ENCODE measurements at places on chromosomes 3 and 15. TPM values are rescaled to one million over a fixed set of nuclear protein-coding genes. Genes with fewer than 3 reads are reported as not detected.

DNA sequence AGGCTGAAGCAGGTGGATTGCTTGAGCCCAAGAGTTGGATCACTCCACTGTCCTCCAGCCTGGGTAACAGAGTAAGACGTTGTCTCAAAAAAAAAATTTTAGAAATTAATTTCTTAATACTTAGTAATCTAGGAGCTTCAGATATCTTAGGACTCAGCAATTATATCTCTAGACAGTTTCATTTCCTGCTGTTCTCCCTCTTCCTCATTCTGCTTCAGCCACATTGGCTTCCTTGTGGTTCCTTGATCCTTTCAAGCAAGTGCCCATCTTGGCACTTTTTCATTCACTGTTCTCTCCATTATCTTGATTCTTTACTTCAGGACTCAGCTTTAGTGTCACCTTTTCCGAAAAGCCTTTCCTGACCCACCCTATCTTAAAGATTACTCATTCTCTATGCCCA lies 22.5 kb downstream of the TMEM202 start:
- DNase-seq, result no peak

DNA sequence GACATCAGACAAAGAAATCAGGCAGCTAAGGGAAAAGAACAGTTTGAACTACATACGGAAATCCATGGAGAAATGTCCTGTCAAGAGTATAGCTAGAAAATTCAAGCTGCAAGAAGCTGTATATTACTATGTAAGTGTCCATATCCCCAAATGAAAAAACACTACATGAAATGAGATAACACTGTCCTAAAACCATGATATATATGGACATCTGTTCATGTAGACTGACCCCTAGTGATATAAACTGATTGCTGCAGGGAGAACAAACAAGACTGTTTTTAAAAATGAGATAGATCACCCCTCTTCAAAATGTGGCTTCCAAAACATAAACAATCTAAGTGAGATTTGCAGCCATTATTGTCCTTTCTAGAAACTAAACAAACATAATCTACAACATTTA lies 985.6 kb downstream of the EPHA3 start:
- DNase-seq, result no peak

DNA sequence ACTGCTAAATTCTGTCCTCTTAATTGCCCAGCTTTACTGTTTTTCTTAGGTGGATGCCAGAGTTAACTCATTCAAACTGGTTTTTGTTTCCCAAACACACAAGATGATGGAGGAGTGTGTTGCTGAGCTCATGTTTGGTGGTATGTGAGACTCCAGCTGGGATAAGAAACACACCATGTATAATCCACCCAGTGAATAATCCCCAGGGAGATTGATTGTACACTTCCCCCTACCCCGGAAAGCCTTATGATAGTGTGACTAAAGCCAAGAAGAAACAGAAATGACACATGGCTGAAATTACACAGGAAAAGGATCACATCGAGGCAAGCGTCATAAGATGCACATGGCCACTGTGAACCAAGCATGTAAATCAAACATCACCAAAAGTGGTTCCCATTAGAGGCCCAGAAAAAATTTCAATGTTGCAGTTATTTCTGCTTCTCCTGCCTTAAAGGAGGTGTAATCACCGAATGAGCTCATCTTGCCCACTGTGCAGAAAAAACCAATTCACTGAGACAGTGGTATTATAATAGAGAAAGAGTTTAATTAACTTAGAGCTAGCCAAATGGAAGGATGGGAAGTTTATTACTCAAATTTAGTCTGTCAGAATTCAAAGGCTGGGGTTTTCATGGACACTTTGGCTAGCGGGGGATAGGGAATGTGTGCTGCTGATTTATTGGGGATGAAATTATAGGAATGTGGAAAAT lies 56.7 kb upstream of the MAGI1 start:
- no peak for DNase-seq

GRCh38 chr15:35818846-35819245 lies 272.9 kb upstream of the DPH6 start:
- no peak for DNase-seq

GRCh38 chr3:121739902-121740301 lies 9.6 kb downstream of the GOLGB1 start:
- no peak for DNase-seq

GRCh38 chr3:131608741-131609140 lies 106.0 kb upstream of the MRPL3 start:
- DNase-seq, result no peak

- no peak for DNase-seq
These were observed 110.5 kb upstream of the CCDC39 start for GRCh38 chr3:180789774-180790173.

DNA sequence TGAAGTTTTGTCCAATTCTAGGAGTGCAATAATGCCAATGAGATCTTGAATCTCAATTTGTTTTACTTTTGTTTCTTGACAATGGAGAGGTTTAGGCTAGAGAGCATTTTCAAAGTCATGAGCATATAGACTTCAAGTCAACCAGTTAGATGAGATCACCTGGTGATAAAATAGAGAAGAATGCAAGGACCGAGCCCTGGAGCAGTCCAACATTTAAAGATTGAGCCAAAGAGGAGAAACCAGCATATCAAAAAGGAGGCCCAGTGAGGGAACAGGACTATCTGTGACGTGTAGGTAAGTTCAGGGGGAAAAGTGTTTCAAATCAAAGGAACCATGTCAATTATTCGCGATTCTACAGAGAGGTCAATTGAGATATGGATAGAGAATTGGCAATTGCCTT lies 1.7 kb upstream of the PIAS1 start:
- DNase-seq, result no peak

DNA sequence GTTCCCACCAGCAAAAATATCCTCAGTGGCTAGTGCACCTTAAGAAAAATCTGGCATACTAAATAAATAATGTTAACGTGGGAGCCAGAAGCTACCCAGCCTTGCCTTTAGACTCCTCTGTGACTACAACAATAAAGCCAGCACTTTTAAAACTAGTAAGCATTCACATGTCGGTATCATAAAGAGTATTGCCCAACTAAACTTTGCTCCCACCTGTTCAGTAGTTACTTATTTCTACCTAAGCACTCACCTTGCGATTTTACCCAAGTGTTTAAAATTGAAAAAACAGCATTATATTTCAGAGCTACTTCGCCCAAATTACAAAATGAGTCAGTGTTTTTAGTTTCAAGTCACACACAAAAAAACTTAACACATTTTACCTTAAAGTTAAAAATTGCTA lies 12.8 kb downstream of the ALDH1L1 start:
- DNase-seq, result no peak

GRCh38 chr3:73610493-73610892 lies 14.2 kb downstream of the PDZRN3 start:
- DNase-seq, result no peak

DNA sequence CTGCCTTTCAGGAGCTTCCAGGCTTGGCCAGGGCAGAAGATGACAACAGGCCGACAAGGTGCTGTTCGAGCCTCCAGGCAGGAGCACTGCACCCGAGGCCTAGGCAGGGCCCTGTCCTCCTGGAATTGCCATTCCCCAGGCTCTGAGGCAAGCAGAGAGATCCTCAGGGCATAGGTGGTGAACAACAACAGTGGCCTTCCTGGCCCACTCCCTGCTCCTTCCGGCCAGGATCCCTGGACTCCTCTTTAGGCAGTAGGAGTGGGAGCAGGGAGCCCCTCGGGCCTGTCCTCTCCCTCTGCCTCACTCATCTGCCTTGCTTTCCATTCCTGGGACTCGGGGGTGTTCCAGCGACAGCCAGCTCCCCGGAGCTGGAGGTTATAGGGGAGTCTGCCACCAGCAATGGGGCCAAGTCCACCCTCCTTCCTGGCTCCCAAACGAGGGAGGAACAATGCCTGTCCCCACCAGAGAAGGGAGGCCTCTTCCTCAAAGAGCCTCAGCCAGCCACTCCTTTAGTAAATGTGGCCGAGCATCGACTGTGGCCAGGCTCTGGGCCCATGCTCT lies 135.0 kb downstream of the NUP210 start:
- no peak for DNase-seq

- no peak for DNase-seq
These were observed 10.2 kb upstream of the TIPARP start for GRCh38 chr3:156664011-156664830.

DNA sequence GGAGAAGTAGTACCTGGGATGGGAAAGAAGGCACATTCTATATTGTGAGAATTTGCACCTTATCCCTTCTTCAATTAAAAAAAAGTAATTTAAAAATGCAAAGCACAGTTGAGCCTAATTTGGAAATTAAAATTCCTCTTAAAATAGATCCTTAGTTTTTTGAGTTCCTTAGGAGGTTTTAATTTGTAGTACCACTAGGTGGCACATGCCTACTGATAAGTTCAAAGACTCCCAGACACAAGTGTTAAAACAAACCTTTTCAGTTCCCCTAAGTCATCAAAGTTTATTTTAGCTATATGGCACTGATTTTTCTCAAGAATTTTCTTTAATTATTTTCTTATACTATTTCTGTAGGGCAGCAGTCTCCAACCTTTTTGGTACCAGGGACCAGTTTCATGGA lies 127.6 kb upstream of the AZI2 start:
- DNase-seq, result peak; percentile 15

DNA sequence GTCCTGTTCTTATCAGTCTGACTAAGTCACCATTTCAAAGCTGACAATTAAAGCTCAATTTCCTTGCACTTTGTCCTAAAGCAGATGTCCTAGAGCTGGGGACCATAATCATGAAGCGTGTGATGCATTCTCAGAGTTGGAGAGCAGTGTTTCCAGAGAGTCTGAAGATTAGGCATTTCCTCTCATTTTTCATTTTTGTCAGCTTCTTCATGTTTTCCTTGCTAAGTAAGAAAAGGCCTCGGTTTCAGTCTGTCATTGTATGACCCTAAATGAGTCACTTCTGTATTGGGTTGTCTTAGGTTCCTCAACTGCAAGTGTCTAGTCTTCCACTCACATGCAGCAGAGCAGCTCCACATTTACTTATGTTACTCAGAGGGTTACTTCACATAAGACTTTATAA lies 257.2 kb upstream of the TPRG1 start:
- DNase-seq, result no peak

DNA sequence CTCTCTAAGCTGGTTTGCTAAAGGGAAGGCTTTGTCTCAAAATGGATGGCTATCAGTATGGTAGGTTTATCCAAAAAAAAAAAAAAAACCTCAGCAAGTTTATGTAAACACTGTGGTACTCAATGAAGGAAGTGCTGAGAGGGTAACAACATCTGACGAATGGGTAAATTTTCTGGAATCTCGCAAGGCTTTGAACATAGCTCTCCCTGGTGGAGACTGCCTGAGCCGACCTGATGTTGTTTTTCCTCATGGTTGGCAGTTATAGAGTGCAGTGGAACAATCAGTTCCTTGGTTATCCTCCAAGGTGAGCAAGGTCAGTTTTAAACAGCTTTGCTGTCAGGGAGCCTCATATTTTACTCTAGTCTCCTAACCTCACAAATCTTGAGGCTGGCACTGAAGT lies 94.6 kb downstream of the ZPLD1 start:
- DNase-seq, result peak; percentile 8

DNA sequence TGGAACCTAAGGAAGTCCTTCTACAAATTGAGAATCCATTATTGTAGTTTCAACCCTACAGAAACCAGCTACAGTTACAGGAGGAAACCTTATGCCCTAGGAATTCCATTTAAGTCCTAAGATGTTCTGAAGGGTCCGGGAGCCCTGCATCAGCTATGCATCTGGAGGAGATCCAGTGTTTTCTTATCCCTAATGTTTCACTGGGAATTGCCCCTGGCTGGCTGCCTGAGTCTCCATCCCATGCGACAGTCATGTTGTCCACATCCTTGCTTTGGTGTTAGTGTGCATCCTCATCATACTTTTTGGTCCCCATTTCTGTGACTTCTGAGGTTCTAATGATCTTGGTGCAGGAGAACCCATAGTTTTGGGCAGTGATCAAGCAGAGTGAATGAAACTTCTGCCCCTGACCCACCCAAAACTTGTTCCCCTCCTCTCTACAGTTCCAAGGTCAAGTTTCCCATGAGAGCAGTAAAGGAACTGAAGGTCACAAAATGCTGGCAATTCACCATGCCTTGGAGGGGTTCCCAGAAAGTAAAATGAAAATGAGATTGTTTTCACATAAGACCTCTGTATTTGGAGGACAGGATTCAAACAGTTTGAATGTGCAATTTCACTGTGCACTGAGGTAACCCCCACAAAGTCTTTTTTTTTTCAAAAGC lies 121.9 kb upstream of the PHLDB2 start:
- no peak for DNase-seq

GRCh38 chr3:161969867-161970266 lies 473.3 kb downstream of the OTOL1 start:
- no peak for DNase-seq

- no peak for DNase-seq
These were observed 394.9 kb upstream of the EPHA3 start for GRCh38 chr3:88712552-88712951.

DNA sequence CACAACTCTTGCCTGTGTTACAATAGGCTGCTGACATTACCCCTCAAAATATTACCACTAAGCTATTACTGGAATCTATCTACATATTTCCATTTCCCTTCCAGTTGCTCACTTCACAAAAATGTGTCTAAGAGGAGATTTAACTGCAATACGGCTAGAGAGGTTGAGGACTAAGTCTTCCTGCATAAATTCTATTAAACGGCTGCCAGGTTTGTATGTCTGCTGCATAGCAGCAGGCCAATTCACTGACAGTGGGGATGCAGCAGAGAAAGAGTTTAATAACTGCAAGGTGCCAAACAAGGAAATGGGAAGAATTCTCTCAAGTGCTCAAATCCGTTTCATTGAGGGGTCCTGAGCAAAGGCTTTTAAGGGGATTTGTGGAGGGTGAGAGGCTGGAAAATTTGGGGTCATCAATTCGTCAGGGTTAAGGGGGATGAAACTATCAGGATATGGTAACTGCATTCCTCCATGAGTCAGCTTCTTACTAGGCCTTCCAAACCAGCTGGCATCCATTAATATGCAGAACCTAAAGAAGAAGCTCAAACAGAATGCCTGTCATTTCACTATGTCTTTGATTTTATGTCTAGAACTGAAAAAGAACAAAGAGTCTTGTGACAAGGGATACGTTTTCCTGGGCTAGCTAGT lies 675.6 kb downstream of the TBL1XR1 start:
- no peak for DNase-seq

GRCh38 chr3:39812537-39812936 lies 3.1 kb downstream of the MYRIP start:
- DNase-seq, result no peak

OIP5 gene
- total RNA-seq, result 23.4 TPM

SI gene
- total RNA-seq, result 1.7 TPM

PPP1R14D gene
- total RNA-seq, result not detected

GOLGA8S gene
- not detected for total RNA-seq

SPATA12 gene
- total RNA-seq, result 0.16 TPM

GOLGA6A gene
- total RNA-seq, result not detected

HAUS2 gene
- 35.7 TPM for total RNA-seq

SLC15A2 gene
- total RNA-seq, result 4.7 TPM

CASR gene
- total RNA-seq, result not detected

CCR9 gene
- total RNA-seq, result not detected

RLBP1 gene
- not detected for total RNA-seq

ROPN1B gene
- not detected for total RNA-seq

Measured in Caco-2 (cell line).